ENCODE measurements at places on chromosomes 13 and 19.

DNA sequence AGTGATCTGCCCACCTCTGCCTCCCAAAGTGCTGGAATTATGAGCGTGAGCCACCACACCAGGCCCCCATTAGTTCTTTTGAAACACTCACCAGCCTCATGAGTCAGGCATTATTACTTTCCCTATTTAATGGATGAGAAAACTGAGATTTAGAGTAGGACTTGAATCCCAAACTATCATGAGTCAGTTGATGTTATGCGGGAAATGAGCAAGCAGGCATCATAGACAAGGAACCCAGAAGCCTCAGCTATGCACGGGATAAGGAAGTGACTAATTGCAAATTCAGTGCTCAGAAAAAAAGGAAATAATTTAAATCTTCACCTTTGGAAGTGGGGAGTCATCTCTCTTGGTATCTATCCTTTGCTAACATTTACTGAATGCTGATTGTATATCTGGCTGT is 217.5 kb downstream of the ABCC4 start:
- no peak for DNase-seq

DNA sequence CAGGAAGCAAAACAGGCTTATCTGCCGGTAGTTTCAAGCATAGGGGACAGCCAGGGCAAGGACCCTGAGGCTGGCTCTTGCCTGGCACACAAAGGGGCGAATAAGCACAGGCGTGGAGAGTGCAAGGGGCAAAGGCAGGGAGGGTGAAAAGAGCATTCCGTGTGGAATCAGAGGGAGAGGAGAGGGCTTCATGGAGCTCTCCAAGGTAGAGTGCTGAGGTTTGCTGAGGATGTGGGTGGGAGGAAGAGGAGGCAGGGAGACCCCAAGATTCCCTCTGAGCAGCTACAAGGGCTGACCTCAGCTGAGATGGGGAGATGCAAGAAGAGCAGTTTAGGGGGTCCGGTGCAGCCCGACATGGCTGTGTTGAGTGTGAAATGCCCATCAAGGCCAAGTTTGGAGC is 36.5 kb upstream of the ZNRF4 start:
- DNase-seq: no peak

GRCh38 chr19:15283141-15283883 is 49.0 kb downstream of the BRD4 start:
- DNase-seq: no peak

- DNase-seq: no peak
Observed at GRCh38 chr19:38234615-38235014, 10.6 kb upstream of the DPF1 start.

GRCh38 chr19:48659768-48660167 is 13.0 kb downstream of the NTN5 start:
- no peak for DNase-seq
